K562 (cell line): ENCODE measurements at places on chromosomes 2 and 18. TPM values are rescaled to one million over a fixed set of nuclear protein-coding genes. Genes with fewer than 3 reads are reported as not detected.

DNA sequence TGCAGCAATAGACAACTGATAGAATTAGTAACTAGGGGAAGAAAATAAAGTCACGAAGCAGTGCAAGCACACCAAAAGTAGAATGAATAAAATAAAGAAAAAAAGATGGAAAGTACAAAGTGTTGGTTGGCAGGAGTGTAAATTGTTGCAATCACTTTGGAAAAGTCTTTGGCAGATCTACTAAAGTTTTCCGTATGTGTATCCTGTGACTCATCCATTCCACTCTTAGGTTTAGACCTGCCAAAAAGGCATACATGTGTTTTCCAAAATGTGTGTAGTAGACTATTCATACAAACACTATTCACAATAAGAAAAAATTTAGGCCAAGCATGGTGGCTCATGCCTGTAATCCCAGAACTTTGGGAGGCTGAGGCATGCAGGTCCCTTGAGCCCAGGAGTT, 282.1 kb upstream of the FSIP2 start:
- no peak for DNase-seq

DNA sequence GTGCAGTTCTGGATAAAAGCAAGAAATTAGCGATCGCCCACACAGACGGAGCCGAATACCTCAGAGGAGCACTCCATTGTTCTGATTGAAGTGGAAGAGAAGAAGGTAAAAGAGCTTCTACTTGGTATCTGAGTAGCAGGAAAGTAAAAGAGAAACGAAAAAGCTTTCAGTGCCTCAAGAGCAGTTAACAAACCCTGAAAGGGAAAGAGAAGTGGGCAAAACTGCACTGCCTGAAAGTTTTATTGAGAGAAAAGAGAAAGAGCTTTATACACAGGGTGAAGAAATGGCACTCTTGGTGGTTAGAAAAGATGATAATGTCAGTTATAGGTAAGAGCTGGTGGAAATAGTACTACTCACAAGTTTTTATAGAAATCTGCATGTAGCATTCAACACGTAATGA, 192.8 kb downstream of the CDCA7 start:
- no peak for DNase-seq

DNA sequence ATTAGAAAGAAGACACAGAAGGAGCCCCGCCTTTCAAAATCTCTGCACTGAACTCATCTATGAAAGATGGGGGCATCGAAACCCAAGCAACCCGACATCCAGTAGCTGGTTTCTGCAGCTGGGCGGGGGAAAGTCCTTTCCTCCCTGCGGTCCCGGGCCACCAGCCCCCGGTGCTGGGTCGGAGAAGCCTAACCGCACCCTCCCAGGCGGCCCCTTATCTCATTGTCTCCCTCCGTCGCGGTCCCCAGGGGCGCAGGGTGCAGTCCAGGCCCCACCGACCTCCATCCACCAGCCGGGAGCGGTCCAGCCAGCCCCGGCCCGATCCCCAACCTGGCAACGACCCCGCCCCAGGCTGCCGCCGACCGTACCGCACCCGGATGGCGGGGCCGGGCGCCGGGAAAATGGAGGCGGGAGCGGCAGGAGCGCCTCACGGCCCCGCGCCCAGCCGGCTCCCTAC, 452 bp downstream of the RAPH1 start:
- DNase-seq = no peak

GRCh38 chr2:31748041-31748440, 167.3 kb upstream of the SRD5A2 start:
- DNase-seq = no peak

- no peak for DNase-seq
These were observed 8.3 kb downstream of the IL1B start for GRCh38 chr2:112828251-112828691.

Gene CABYR
- not detected in 2 replicates for polyA plus RNA-seq

GRCh38 chr2:11680901-11681721, 11.1 kb upstream of the NTSR2 start:
- DNase-seq = no peak

Gene PGAP1
- 0.52 and 0.71 TPM in 2 replicates for polyA plus RNA-seq

Gene GALM
- polyA plus RNA-seq = 23.3 and 24.3 TPM in 2 replicates

Gene HS1BP3
- polyA plus RNA-seq = 5.9 and 6.2 TPM in 2 replicates

GRCh38 chr2:45636008-45636407, 15.5 kb upstream of the PRKCE start:
- no peak for DNase-seq

DNA sequence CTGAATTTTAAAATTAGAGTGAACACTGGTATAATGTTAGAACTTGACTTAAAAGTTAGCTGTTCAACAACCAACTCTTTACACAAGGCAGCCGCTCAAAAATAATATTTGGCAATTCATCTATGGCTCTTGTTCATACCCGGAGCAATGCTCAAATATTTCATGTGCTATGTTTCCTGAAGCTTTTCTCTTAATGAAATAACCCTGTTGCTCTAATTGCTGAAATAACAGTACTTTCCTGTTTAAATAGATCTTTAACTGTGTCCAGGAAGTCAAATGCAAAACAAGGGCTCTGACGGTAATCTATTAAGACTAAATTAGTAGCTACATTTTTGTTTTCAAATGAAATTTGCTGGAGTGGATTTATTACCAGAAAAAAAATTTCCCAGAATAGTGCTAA, 33.7 kb downstream of the RFTN2 start:
- no peak for DNase-seq

DNA sequence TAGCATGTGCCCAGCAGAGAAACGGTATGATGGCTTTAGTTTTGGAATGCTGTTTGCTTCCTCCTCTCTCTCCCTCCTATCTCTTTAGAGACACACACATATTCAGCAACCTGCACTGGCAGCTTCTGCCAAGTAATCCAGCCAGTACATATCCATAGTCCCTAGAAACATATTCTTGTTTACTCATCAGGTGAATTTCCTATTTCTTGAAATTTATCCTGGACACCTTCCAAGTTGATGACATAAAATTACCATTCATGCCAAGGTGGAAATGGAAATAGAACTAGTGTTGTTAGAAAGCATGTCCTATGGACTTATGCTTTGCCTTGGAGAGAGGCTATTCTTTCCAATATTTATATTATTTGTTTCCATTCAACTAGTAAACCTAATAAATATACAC, 50.9 kb upstream of the RGPD4 start:
- DNase-seq = no peak

DNA sequence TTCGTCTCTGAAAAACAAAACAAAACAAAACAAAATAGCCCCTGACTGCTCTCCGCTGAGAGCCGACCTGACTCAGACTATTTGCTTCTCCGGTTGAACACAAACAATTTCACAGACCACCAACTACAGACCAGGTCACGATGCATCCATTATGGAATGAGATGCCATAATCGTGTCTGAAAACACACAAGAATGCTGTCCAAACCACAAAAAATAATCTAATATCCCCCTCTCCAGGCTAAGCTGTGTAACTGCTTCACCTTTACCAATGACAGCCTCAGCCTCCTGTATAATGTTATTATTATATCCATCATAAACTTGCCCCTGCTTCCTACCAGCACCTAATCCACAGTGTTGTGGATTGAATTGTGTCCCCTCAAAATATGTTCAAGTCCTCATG, 114.7 kb downstream of the DNAH6 start:
- peak; percentile 29 for DNase-seq

DNA sequence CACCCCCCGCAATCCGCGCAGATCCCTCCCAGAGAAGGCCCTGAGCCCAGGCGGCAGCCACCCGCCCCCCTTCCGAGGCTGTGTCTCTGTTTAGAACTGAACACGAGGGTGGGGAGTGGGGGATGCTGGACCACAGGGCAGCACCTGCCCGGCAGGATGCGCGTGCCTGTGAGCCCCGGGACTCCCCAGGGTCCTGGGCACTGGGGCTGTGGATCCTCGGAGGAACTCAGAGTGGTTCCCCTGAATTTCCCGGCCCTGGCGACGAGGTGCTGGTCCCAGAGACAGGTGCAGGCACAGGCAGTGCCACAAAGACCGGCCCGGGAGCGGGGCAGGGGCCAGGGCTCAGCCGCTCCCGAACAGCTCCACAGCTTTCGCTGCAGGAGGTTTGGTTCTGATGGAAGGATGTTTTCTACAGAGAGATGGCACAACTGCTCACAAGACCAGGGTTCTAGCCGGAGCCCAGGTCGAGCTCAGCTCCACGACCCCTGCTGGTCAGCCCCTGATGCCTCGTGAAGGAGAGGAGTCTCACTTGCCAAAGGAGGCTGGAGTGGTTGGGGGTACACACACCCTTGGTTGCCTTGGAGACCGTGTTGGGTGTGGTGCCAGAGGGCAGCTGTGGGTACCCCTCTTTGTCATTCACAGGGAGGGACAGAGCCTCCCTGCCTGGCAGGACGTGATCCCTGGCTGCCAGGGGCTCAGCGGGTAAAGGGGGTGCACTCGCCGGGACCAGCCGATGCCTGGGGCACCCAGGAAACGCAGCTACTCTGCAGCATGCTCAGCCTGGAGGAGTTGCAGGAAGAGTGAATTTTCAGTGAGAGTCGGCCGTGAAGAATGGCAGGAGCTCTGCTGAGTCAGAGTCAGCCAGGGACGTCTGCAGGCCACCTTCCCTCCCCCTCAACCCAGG, 4.4 kb upstream of the NEU4 start:
- DNase-seq = peak; percentile 21

Gene AQP4
- not detected in 2 replicates for polyA plus RNA-seq

DNA sequence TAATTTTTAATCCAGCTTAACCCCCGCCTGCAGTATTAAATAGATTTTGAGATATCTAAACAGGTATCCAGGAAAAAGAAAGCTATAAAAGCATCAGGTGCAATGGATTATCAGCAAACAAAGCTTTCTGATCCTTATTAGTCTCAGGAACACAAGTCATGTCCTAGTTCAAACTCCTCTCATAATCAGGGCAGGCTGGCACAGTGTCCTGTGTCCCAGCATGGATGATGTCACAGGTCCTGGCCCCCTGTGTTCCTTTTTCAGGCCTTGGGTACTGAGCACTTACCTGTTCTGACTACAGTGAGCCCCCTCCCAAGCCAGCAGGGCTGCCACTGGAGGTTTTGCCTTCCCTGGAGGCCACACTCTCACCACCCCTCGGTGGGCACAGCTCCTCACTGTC, 19.5 kb upstream of the MRO start:
- no peak for DNase-seq

- DNase-seq = no peak
These were observed 409.5 kb upstream of the REG3G start for GRCh38 chr2:78615956-78616355.

DNA sequence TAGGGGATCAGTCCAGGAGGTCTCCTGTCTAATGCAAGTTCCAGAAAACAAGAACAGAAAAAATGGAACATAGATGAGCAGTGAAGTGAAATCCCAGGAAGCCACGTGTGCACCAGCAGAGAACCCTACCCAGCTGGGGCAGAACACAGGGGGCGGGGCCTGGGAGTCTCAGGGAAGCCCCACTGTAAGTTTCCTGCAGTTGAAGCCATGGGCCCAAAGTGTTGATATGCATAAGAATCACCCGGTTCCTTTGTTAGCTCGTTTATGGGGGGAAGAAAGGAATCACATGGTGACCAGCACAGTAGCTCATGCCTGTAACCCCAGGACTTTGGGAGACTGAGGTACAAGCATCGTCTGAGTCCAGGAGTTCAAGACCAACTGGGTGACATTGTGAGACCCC, 131.3 kb downstream of the INO80D start:
- DNase-seq = peak; percentile 10

Gene FAM237A
- polyA plus RNA-seq = not detected in 2 replicates

GRCh38 chr2:30710461-30710860, 96.8 kb downstream of the CAPN13 start:
- DNase-seq = no peak
